ENCODE measurements at places on chromosomes 7 and 10.

GRCh38 chr10:132350946-132351345 lies 19.0 kb downstream of the LRRC27 start:
- no peak for DNase-seq

- DNase-seq: no peak
Observed at GRCh38 chr7:90657481-90657880, 61.4 kb downstream of the CDK14 start.

DNA sequence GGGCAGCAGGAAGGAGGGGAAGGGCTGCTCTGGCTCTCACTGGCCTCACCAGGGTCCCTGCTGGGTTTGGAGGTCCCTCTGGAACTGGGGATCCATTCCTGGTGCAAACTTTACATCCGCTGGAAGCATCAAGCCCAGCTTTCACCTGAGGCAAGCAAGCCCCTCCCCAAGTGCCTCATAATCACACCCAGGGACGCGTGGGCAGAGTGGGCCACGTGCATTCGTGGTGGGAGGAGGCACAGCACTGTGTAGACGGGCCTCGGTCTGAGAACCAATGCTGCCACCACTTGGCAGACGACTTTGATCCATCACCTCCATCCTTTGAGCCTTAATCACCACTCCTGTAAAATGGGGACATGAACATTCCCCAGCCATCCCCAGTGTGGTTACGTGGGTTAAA lies 74.1 kb downstream of the VWA2 start:
- no peak for DNase-seq

DNA sequence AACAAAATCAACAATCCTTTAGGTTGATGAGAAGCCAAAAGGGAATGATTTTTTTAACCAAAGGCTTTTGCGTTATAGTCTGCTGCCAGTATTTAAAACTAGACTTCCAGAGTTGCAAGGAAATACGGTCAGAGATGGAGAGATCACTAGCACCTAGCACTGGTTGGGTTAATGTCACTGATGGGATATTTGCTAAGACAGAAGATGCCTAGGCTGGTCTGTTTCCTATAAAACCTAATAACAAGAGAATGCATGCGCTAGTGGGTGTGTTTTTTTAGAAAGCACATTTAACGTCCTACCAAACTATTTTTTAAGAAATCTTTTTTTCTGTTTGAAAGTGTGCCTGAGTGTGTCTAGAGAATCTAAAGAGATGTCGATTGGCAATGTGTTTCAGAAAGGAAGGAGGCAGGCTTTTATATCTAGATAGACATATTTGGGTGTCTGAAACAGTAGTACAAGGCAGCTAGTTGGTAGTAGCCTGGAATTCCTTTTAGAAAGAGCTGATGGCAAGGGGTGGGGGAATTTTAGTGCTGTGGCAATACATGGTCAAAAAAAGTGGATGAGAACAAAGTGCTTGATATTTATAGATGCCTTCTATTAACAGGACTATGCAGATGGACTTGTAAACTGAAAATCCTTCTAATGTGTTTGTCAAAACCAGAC lies 863 bp downstream of the CALD1 start:
- DNase-seq: no peak

- DNase-seq: no peak
Observed at GRCh38 chr7:88005191-88005590, 71.1 kb downstream of the ADAM22 start.

GRCh38 chr10:74335501-74335900 lies 184.5 kb downstream of the ADK start:
- DNase-seq: no peak

DNA sequence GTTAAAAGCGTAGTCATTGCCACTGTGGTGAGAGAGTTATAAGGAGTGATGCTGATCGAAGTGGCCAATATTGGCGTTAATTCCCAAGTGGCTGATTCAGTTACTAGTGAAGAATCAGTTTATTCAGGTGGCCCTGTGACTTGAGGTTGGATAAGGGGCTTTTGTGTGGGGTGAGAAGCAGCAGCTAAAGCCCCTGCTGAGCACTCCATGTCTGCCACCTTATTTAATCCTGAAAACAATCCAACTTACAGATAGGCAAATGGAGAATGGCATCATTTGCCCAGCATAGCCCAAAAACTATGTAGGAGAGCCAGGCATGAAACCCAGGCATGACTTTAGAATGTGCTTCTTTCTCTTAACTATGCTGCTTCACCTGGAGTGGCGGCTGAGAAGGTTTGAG lies 222.8 kb upstream of the KLF6 start:
- no peak for DNase-seq

GRCh38 chr7:47040795-47041347 lies 541.0 kb downstream of the TNS3 start:
- no peak for DNase-seq

GRCh38 chr7:82950436-82950835 lies 212.2 kb downstream of the PCLO start:
- DNase-seq: no peak

DNA sequence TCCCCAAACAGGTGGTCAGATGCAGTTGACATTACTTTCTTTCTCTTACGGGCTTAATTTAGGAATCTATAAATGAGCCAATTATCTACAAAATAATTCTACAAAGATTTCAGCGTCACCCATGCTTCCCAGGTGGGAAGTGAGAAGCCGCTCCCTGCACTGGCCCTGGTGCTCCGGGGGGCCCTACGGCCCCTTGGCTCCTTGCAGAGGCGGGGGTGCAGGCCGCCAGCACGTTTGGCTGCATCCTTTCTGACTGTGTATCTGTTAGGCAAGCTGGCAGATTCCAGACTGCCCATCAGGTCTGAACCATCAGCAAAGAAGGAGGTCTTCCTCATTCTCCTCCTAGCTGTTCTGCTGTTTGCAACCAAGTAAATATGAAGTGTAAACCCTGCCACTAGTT lies 16.3 kb downstream of the VWC2 start:
- DNase-seq: no peak

DNA sequence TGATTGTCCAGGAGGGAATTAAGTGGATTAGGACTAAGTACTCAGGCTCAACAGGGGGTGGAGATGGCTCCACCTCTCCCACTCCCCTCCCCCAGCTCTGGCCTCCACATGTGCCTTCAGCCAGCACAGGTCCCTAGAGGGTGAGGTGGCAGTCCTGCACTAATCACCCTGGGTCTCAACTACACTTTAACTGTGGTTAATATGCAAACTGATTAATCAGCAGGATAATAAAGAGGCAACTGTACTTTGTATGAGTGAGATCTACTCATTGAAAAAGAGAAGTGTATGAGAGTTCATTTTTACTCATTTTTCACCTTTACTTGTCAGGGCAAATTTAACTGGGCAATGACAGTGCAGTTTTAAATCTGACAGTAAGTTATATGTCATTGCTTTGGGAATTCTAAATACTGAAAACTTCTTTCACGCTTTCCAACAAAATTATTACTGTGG lies 223.8 kb upstream of the CCDC6 start:
- no peak for DNase-seq

GRCh38 chr7:82599895-82600294 lies 156.3 kb upstream of the CACNA2D1 start:
- DNase-seq: no peak

DNA sequence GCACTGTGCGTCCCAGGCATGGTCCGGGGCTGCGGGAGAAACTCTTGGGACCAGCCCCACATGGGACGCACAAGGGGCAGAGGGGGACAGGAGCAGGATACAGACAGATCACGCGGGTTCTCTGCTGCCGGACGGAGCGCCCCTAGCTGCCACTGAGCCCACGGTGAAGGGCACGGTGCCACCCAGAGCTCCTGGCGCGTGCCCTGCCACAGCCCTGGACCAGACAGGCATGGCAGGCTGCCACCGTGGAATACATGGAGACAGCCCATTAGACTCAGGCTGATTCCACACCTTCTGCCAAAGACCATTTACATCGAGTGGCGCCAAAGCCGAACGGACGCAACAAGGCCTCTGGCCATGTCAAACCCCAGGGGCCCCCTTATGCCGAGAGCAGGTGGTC lies 90.4 kb downstream of the MAD1L1 start:
- no peak for DNase-seq

- no peak for DNase-seq
Observed at GRCh38 chr10:34845070-34845469, 30.0 kb upstream of the PARD3 start.

DNA sequence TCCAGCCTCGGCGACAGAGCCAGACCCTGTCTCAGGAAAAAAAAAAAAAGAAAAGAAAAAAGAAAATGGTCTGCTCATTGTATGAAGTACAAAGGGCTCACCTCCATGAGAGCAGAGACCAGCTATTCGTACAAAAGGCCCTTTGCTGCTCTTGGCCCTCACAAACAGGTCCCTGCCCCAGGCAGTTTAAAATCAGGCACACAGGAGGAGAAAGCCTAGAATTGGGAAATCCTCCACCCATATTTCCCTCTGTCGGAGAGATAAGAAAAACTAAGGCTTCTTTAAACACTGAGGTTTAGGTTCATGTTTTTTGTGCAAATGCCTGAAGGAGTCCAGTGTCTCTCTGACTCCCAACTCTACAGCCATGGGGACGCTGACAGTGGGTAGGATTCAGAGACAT lies 15.1 kb downstream of the GNA12 start:
- DNase-seq: no peak

- DNase-seq: no peak
Observed at GRCh38 chr10:88968391-88968790, 15.8 kb upstream of the ACTA2 start.

GRCh38 chr7:49762666-49763065 lies 10.8 kb upstream of the VWC2 start:
- DNase-seq: no peak

DNA sequence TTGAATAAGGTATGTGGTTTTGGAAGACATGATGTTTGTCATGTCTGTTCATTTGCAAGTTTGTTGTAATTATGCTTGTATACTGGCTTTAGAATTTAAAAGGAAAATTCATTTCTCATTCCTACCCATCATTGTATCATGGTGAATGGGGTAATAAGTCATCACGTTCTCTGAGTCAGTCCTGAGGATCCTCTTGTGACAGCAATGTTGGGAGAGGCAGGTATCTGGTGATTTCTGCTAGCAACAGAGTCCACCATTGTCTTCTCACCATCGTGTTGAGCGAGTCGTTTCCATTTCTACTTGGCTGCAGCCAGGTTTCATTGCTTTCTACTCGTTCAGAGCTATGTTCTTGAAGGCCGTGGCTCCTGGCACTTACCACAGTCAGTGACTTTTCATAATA lies 16.3 kb downstream of the CUL1 start:
- no peak for DNase-seq

GRCh38 chr7:111486472-111487142 lies 75.7 kb downstream of the IMMP2L start:
- peak; percentile 48 for DNase-seq

GRCh38 chr7:148747274-148747673 lies 48.6 kb downstream of the CUL1 start:
- DNase-seq: peak; percentile 4

Measured in RWPE1 (cell line).